AG09309 (cell line): ENCODE measurements at places on chromosomes 13 and 19.

- DNase-seq: peak; percentile 77
These were observed 9.2 kb upstream of the CLIP3 start for GRCh38 chr19:36041831-36042230.

DNA sequence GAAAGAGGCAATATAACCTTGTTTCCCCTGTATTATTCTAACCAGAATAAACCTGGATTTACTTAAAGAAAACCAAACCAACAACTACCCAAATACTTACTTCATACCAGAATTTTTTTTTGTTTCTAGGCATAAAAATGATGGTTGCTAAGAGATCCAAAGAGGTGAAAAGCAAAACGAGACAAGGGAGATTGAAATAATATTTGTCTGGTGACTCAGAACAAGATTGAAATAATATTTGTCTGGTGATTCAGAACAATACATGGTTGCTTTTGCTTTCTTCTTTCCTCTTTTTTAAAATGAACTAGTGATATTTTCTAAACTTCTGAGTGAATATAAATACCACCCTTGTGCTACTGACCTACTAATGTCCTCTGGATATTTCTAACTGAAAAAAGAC, 592.9 kb downstream of the KCTD12 start:
- peak; percentile 41 for DNase-seq

DNA sequence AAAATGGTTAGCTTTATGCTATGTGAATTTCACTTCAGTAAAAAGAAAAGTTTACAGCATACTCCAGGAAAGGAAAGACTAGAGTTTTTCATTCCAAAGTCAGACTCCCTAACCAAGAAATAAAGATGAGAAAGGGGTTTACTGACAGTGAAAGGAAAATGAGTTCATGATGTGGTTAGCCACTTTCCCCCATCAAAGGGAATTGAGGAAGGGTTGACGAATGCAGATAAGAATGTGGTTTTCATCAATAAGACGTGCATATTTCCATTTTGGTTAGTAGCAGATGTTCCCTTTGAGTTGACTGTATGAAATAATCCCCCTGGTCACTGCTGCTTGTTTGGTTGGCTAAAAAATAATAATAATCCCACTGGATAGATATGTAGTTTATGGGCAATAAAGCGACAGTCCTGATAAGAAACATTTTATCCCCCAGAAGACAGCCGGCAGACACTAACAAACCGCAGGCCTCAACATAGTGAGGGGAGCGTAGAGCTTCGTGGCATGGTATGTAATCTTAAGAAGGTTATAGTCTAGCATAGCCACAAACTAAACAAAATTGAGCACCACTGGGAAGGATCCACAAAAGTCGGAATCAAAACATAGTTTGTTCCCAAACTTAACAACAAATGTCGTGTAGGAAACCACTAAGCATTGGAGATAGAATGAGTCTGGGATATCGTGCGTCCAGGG, 114.8 kb downstream of the COL4A2 start:
- DNase-seq: no peak

DNA sequence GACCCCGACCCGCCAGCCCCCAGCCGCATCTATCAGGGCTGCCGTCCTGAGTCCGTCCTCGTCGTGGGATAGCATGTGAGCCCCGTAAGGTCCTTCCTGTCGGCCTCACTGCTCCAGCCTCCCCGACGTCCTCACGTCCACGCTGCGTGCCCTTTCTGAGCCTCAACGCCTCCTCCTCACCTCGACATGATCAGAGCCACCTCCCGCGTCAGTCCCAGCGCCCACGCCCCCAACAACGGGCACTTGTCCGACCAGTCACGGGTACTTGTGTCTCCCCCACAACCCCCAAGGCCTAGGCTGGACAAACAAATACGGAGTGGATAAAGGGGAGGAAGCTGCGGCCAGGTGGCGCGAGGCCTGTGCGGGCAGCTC, 665 bp downstream of the ZNF497 start:
- no peak for DNase-seq

- DNase-seq: no peak
These were observed 19.7 kb downstream of the KLHL26 start for GRCh38 chr19:18656337-18657086.

DNA sequence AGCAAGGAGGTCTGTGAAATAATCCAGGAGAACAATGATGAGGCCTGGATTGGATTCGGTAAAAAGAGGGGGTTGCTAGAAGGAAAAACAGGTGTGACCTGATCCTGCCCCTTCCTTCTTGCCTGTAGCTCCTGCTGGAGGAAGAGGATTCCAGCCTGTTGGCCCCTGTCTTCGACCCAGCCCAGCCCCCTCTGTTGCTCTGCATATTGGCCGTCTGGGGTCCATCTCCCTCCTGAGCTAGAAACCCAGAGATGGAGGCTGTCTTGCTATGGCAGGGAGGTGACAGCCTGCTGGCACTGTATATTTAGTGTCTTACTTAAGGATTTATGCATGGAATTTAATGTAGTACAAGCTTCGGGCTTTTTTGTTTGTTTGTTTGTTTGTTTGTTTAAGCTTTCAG, 6.6 kb downstream of the DMRTC2 start:
- no peak for DNase-seq

DNA sequence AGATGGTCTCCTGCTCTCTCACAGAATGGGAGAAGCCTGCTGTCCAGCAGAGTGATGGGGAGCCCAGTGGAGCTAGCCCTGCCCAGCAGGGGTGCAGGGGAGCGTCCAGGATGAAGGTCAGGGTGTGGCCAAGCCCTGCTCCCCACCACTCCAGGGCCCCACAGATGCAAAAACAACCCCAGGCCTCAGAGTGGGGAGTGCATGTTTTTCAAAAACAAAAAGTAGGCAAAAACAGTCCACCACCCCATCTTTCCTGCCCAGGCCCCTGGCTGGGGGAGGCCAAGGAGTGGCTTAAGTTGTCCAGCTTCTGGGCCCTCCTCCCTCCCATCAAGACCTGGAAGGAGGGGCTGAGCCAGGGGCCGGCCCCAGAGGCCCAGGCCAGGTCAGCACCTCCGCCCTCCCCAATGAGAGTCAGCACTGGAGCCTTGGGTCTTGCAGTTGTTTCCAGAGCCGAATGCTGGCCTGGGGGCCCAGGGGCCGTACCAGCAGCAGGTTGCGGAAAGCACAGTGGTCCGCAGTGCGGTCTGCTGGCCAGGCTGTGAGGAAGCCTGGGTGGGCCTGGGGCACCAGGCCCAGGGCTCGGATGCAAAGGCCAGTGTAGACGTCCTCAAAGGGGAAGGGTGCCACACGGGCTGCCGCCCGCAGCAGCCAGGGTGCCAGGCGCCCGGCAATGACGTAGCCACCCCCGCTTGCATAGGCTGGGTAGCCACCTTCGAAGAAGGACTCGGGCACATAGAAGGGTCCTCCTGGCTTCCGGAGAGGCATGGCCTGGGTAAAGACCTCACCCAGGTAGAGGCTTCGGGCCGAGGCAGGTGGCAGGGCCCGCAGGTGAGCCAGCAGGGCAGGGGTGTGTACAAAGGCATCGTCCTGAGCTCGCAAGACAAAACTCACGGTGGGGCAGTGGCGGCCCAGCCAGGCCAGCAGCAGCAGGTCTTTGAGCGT, 1.7 kb downstream of the B3GNT8 start:
- DNase-seq: no peak

- DNase-seq: no peak
These were observed 47.2 kb downstream of the CHST8 start for GRCh38 chr19:33668968-33669367.

- peak; percentile 92 for DNase-seq
These were observed 3.3 kb upstream of the PEX11G start for GRCh38 chr19:7492142-7492541.

GRCh38 chr13:47594833-47595232, 406.2 kb downstream of the SUCLA2 start:
- DNase-seq: no peak

DNA sequence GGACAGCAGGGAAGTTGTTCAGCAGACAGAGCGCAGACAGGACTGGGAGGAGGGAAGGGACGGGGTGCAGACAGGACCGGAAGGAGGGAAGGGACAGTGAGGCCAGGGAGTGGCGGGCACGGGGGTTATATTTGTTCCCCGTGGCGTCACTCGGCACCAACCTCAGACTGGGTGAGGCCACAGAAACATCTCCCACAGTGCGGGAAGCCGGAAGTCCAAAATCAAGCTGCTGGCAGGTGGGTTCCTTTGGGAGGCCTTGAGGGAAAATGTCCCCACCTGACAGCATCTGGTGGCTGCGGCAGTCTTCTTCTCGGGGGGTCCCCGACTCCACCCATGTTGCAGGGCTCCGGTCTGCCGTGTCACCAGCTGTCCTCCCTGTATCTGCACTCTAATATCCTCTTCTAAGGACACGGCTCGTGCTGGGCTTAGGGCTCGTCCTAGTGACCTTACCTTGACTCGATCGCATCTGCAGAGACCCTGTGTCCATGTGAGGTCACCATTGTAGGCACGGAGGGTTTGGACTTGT, 133.0 kb downstream of the STK24 start:
- DNase-seq: no peak
